A172 (cell line): ENCODE measurements at places on chromosomes 16 and 17. TPM values are rescaled to one million over a fixed set of nuclear protein-coding genes. Genes with fewer than 3 reads are reported as not detected.

DNA sequence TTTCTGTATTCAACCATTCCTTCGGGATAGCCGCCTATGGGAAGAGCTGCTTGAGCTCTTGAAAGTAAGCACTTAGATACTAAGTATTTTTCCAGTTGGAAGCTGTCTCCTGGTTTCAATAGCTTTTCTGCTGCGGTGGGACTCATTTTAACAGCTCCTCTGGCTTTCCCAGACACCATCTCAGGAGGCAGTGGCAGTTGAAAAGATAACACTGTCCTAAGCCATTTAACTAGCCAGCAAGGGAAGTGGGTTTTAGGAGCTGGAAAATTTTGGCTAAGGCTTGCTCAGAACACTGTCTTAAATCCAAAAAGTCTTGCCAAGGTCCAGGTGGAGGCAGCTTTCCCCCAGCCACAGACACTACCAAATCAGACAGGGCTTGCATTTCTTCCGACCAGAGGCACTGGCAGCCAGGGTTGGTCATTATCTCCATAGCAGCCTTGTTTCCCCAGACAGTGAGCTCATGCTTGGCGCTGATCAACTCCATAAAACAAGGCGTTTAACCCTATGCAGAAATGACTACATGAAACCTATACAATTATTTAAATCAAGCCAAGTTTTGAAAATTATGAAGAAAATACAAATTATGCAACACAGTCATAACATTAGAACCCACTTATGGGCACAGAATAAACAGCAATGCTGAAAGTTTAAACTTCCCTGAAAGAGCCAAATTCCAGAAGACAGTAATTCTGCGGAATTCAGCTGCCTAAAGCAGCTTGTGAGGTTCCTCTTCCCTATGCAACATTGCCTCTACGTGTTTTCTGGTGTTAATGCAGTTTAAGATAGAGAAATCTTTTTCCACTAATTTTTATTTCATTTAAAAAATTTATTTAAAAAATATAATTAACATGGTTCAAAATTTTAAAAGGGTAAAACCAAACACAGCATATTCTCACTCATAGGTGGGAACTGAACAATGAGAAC is 25.0 kb downstream of the GABARAPL2 start:
- no peak for DNase-seq

DNAI2 gene
- not detected in 2 replicates for total RNA-seq

DNA sequence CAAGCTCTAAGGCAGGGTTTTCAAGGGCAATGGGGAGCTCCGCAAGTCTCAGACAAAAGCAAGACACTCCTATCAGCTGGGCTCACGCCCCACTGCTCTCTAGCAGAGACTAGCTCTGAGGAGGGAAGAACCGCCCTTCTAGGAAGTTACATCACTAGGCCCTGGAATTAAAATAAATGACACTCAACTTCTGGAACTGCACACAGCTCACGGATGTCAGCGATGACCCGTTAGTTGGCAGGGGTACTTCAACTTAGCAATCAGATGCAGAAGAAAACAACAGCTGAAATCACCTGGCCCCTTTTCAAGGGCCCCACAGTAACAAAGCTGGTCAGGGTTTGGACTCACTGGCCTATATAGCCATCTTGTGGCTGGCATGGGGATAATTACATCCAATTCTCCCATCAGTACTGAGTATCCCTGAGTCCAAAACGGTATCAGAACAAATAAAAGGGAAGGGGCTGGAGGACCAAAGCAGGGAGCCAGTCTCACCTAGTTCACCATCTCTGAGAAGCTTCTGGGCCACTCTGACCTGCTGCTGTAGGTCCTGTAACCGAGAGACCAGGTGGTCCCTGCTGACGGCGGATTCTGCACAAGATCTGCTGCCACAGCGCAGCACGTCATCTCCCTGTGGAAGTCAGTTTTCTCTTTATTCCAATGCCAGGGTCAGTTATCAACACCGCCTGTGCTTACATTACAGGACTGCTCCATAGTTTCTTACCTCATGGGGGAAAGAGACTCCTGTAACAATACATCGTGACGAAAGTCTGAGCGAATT is 22.2 kb downstream of the SERPINF1 start:
- peak; percentile 60 for DNase-seq

ANKS4B gene
- total RNA-seq: not detected in 2 replicates

GRCh38 chr17:77325577-77326075 is 184.9 kb downstream of the SEC14L1 start:
- no peak for DNase-seq
